ENCODE measurements at places on chromosomes 13 and 19. TPM values are rescaled to one million over a fixed set of nuclear protein-coding genes. Genes with fewer than 3 reads are reported as not detected.

Gene MBD3L2
- not detected for polyA plus RNA-seq

Gene FGF21
- not detected for polyA plus RNA-seq

Gene CDC42EP5
- 171 TPM for polyA plus RNA-seq

Gene FAM216B
- not detected for polyA plus RNA-seq

Gene PRR36
- polyA plus RNA-seq: under 0.01 TPM

Gene CADM4
- polyA plus RNA-seq: 1.2 TPM

Gene FFAR2
- 0.69 TPM for polyA plus RNA-seq

Gene DLL3
- polyA plus RNA-seq: not detected

Gene TTC9B
- polyA plus RNA-seq: not detected

Gene DPY19L3
- polyA plus RNA-seq: 4.0 TPM

Gene C1QTNF9B
- 0.13 TPM for polyA plus RNA-seq

Gene GNG7
- 1.2 TPM for polyA plus RNA-seq

Gene TICAM1
- polyA plus RNA-seq: 49.0 TPM

Gene PRTN3
- not detected for polyA plus RNA-seq

Gene ZNF177
- not detected for polyA plus RNA-seq

Gene ZIC5
- polyA plus RNA-seq: not detected

Gene TEX26
- polyA plus RNA-seq: not detected

Gene KCNJ14
- polyA plus RNA-seq: not detected

Gene ERICH6B
- not detected for polyA plus RNA-seq

Gene OR4F17
- not detected for polyA plus RNA-seq

Gene CCDC8
- 2.4 TPM for polyA plus RNA-seq

Gene ZNF665
- polyA plus RNA-seq: 3.6 TPM

Gene TMEM86B
- polyA plus RNA-seq: 1.8 TPM

Gene LRRC63
- polyA plus RNA-seq: not detected

Gene LGALS16
- not detected for polyA plus RNA-seq

Gene PLIN4
- 22.3 TPM for polyA plus RNA-seq

Gene FBXW9
- polyA plus RNA-seq: 6.2 TPM

Gene ZNF792
- polyA plus RNA-seq: 1.4 TPM

Gene LILRB2
- 5.5 TPM for polyA plus RNA-seq

Gene ELSPBP1
- not detected for polyA plus RNA-seq

Gene PRSS57
- polyA plus RNA-seq: 0.15 TPM

Gene CABP5
- not detected for polyA plus RNA-seq

Gene CHST8
- 0.60 TPM for polyA plus RNA-seq

Gene ACTMAP
- 6.6 TPM for polyA plus RNA-seq

Gene LILRA5
- polyA plus RNA-seq: 14.6 TPM

Gene C5AR1
- 10.6 TPM for polyA plus RNA-seq

Gene TJP3
- polyA plus RNA-seq: 158 TPM

Gene TMEM238
- not detected for polyA plus RNA-seq

Gene CGB5
- polyA plus RNA-seq: not detected

Gene GJB2
- 6.0 TPM for polyA plus RNA-seq

Gene SOX21
- 0.60 TPM for polyA plus RNA-seq

Gene GPC5
- not detected for polyA plus RNA-seq

Gene CYP2S1
- 8.6 TPM for polyA plus RNA-seq

Gene ATP4B
- not detected for polyA plus RNA-seq

Gene SLAIN1
- polyA plus RNA-seq: 2.4 TPM

Gene STOML3
- polyA plus RNA-seq: 0.60 TPM

Data from sigmoid colon (tissue), 7 donors.